ENCODE measurements at places on chromosomes 11 and 22.

DNA sequence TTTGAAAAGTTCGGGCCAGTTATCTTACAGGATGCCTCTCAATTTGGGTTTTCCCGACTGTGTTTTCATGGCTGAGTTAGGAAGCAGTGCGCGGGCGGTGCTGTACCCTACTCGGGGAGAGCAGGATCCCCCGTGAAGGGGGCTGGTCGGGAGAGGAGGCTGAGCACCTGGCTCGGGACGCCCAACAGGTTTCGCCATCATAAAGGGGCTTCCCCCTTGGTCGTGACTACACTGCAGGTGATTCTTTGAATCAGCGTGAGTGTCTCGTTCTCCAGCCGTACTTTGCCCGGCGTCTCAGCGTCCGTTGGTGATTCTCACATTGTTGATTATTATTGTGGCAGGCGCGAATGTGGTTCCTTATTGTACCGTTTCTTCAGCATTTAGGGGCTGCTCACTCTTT lies 46.6 kb downstream of the ST14 start:
- no peak for DNase-seq

GRCh38 chr11:76445121-76446084 lies 585 bp downstream of the EMSY start:
- DNase-seq: peak; percentile 69

DNA sequence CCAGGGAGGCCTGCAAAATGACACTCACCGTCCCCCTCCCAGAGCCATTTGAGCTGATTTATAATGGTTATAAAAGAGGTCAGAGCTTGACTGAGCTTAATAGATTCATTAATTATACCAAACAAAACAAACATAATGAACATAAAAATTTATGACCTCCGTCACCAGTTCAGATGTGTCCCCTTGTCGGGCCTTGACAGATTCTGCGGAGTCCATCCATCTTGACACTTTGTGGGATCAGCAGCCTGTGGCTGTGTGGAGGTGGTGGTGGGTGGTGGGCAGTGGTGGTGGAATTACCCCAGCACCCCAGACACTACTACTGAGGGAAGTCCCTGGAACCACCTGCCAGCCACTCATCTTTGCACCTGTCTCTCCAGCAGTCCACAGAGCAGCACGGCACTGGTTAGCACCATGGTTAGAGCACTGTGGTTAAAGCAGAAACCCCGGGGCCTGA lies 83.5 kb downstream of the DSCAML1 start:
- DNase-seq: no peak

DNA sequence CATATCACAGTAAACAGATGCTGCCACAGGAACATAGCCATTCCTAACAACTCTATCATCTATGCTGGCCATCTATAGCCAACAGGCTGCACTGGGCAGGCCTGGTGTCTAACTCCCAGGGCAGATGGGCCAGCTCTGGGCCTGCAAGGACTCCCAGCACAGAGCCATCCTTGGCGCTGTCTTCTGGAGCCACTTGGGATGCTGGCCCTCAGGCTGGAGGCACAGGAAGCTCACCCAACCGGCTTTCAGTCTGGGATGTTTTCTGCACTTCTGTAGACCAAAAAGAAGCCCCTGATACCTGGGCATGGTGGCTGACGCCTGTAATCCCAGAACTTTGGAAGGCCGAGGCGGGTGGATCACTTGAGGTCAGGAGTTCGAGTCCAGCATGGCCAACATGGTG lies 40.8 kb upstream of the WNT11 start:
- DNase-seq: no peak

DNA sequence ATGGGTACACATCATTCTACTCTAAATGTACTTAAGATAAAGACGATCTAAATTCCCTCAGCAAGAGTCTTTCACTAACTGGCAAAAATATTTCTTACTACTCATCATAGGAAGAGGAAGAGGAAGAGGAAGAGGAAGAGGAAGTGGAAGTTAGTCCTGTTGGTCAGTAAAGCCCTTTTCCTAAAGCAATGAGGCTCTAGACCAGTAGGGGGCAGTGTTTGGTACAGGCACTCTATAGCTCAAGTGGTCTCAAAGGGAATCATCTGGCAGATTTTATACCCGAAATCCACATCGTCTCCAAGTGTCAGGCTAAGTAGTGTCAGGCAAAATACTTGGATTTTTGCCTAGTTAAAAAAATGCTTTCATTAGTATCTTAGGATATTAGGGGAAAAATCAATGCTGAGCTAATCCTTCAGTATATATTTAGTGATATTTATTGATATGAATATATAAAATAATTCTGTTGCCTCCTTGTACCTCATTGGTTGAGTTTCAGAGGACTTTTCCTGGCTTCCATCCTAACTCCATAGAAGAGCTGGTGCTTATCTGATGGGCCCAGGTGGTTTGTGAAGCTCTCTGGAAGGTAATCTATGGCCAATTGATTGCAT lies 7.7 kb downstream of the BLID start:
- no peak for DNase-seq

- no peak for DNase-seq
Measured at GRCh38 chr11:120893440-120894201, 130.3 kb upstream of the TBCEL start.

DNA sequence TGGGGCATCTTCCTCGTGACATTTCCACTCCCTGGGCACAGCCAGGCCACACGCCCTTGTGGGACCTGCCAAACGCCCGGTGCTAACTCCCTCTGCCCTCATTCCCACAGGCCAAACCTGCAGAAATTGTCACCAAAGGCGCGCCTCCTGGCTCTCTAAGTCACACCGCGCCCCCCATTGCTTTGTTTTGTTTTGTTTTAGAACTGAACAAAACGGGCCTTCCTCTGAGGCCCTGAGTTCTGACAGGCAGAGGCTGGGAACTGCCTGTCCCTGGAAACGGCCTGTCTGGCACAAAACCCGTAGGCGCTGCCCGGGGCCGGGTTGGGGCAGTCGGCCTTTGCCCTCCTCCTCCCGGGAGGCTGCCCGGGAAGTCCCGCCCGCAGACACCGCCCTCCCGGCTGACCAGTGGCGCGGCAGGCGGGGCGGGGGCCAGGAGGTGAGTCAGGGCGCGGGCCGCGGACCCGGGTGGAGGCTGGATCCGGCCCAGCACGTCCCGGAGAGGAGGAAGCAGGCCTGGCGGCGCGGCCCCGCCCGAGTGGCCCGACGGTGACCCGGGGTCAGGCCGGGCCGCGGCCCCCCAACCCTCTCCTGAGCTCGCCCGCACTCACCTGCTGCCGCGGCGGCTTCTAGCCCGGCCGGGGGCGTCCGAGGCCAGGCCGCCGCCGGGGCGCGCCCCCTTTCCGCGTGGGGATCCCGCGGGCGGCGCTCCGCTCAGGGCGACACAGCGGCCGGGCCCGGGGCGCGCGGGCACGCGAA lies 465 bp downstream of the SUN2 start:
- DNase-seq: peak; percentile 77

DNA sequence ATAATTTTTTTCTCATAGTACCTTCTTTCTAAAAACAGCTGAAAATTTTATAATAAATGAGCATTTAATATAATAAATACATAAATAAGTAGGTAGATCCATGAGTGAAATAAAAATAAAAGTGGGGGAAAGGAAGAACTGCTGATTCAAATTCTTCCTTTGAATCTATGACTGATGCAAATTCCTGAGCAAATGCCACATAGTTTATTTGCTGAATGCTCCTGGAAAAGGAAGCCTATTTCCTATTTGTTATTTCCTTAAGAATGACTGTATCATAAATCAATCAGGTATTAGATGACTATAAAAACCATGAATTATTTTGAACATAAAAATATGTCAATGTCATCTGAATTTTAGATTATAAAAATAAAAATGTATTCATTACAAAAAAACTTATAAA lies 16.6 kb downstream of the BTBD10 start:
- no peak for DNase-seq

- DNase-seq: no peak
Measured at GRCh38 chr11:67345920-67346819, 7.2 kb downstream of the POLD4 start.

DNA sequence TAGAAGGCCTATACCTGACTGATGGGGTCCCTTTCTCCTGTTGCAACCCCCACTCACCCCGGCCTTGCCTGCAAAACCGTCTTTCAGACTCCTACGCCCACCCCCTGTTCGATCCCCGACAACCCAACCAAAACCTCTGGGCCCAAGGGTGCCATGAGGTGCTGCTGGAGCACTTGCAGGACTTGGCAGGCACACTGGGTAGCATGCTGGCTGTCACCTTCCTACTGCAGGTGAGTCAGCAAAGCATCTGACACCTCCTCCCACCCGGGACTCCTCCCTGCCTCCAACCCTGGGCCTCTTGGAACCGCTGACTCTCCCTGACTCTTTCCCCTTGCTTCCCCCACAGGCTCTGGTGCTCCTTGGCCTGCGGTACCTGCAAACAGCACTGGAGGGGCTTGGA lies 1.2 kb downstream of the ROM1 start:
- no peak for DNase-seq

GRCh38 chr22:20243537-20244249 lies 24.4 kb downstream of the RTN4R start:
- DNase-seq: peak; percentile 82

GRCh38 chr11:35617687-35618496 lies at the start of gene FJX1:
Gene FJX1 (plus strand): TSS chr11:35618460. CDS start chr11:35618637, 177 bp downstream.
- no peak for DNase-seq

DNA sequence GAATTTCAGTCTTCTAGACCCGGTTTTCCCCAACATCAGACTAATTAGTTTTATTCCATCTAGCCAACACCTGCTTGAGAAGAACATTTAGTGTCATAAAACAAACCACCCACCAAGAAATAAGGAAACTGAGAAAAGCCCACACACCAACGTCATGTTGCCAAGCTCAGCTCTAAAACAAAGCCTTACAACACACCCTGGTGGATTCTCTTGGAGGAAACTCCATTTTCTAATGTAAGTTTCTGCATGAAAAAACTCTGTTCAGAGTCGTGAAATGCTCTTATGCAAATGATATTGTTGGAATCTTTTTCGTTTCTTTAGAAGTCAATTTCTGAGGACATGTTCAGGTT lies 105.0 kb upstream of the RAG2 start:
- no peak for DNase-seq

GRCh38 chr11:65844231-65844872 lies 10.6 kb downstream of the SNX32 start:
- DNase-seq: no peak

GRCh38 chr11:122656631-122657101 lies 1.1 kb downstream of the UBASH3B start:
- peak; percentile 52 for DNase-seq

GRCh38 chr11:30938810-30939209 lies 352.7 kb upstream of the MPPED2 start:
- DNase-seq: no peak

- DNase-seq: no peak
Measured at GRCh38 chr22:45448431-45448830, 34.9 kb downstream of the RIBC2 start.

DNA sequence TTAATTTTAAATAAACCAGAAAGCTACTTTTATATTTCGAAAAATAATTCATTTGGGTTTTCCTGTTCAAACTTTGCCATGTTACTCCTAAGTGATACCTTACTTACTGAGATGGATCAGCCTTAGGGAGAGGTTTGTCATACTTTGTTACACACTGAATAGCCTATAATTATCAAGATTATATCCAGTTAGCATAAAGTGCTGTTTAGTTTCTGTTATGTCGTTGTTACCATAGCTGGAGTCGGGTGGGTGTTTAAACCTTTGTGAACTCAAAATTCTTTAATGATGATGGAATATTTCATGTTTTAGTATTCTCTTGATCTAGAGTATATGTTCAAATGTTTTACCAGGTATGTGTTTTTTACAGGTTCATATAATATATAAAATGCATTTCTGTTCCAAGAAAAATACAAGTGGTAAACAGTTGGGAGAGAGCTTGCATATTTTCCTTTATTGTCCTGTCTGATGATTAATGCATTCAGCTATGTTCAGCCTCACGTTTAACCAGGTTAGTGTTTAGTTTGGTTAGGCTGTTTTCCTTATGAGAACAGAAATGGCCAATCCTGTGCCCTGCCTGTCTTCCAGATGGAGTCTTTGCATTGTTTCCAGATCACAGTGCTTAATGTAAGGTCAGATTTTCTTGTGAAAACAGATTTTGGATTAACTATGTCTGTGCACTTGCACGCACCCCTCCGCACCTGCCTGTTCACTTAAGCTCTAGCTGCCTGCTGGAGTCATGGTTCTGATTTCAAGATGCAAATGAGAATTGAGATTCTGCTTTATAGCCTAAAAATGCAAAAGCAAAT lies 105.6 kb downstream of the ATXN10 start:
- DNase-seq: no peak

DNA sequence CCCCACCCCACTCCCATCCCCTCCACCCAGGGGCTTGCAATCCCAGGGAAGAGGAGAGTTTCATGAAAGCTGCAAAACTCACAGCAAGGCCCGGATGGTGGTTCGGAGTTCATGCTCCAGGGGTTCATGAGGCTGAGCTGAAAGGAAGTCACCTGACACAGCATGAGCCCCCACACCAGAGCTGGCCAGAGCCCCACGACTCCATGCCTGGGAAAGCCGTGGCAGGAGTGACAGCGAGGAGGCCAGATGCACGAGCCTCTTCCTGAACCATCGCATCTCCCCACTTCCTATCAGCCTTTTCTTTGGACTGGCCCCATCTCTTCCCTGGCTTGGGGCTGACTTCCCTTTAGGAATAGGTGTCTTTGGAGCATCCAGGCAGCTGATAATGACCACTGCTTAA lies 105.8 kb downstream of the ABTB2 start:
- no peak for DNase-seq

GRCh38 chr11:116702772-116703385 lies 69.9 kb downstream of the BUD13 start:
- DNase-seq: no peak

- DNase-seq: no peak
Measured at GRCh38 chr22:12697441-12697840, 2830.6 kb upstream of the OR11H1 start.

GRCh38 chr22:21009638-21010425 lies 5.1 kb upstream of the P2RX6 start:
- peak; percentile 58 for DNase-seq

DNA sequence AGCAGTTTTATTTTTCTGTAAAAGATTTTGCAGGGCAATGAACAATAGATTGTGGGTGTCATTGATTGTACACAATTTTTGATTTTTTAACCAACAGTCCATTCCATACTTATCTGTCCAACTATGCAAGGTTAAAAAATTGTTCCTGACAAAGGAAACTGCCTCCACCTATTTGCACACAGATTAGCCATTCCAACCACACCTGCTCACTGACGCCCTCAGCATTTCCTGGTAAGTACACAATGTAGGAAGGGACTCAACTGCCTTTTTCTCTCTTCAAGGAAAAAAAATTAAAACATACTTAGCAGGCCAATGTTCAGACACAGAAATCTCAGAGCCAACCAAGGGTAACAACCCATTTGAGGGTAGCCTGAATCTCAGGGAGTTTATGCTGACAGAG lies 4.3 kb upstream of the FUT4 start:
- no peak for DNase-seq
